ENCODE measurements at places on chromosomes 1 and 21.

DNA sequence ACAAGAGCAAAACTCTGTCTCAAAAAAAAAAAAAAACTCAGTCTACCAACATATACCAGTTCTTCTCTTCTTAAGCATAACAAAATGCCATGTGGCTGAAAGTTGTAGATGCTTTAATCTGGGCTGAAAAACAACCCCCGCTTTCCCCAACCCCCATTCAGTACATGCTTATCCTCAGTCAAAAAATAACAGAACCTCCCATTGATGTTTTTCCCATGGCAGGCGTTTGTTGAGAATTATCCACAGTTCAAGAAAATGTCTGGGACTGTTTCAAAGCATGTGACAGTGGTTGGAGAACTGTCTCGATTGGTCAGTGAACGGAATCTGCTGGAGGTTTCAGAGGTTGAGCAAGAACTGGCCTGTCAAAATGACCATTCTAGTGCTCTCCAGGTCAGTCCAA lies 14.9 kb downstream of the VPS45 start:
- DNase-seq = no peak

DNA sequence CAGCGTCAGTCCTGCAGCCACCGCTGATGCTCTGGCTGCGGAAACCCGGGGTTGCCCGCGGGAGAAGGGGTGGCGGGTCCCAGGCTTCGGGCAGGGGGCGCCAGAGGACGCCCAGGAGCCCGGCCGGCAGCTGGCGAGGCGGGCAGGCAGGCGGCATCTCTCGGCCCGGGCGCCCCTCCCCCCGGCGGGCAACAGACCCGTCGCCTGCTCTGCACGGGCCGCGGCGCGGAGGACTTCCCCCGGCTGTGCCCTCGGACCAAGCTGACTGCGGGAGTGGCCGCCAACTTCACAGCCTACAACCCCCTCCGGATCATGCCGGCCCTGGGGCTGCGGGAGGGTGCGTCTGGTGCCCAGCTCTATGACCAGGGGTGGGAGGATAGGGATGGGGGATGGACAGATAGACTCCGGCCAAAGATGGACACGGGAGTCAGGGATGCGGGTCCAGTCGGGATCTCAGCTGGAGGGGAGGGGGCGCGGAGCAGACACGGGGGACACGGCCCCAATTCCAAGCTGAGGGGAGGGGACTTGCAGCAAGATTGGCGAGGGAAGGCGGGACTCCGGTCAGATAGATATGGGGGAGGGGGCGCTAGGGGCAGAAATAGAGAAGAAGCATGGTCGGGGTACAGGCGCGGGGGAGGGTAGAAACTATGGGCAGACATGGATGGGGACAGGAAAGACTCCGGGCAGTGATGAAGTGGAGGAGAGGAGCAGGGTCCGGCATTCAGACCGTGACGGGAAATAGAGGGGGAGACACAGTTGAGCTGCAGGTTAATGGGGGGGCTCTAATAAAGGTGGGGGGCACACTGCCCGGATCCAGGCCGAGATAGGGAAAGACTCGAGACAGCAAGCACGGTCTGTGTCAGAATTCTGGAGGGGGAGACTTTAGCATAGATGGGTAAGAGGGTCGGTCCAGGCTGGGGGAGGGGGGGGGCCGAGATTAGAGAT lies 1.1 kb downstream of the ADGRB2 start:
- peak; percentile 41 for DNase-seq

DNA sequence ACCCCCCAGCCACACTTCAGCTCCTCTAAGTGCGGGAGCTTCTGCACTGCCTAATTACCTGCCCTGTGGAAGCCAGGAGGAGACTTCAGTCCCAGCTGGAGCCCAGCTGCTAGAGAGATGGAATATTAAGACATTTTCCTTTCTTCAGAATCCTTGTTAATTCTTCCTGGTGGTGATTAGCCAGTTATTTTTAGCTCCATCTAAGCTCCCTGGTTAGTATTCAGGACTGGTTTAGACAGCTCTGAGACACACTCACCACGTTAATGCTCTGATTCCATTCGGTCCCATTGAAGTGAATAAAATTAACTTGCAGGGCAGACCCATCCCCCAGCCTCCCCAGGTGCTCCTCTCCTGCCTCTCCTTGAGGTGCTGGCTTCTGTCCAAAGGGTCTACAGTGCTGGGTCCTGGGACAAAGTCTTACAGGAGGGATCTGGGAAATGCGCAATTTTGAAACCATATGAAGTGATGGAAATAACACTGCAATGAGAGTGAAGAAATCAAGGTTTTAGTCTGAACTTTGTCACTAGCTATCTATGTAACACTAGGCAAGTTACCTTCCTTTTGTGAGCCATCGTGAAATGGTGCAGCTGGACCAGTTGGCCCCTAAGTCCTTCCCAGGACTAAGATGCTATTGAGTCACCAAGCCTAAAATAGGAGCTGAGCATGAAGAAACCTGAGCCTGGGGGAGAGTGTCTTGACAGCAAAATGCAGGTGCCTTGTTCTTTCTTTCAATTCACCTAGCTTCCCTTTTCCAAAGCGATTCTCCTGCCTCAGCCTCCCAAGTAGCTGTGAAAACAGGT lies 117.4 kb upstream of the ATP1A1 start:
- no peak for DNase-seq

- DNase-seq = peak; percentile 23
Observed at GRCh38 chr1:94072840-94073522, 48.0 kb downstream of the ABCA4 start.

DNA sequence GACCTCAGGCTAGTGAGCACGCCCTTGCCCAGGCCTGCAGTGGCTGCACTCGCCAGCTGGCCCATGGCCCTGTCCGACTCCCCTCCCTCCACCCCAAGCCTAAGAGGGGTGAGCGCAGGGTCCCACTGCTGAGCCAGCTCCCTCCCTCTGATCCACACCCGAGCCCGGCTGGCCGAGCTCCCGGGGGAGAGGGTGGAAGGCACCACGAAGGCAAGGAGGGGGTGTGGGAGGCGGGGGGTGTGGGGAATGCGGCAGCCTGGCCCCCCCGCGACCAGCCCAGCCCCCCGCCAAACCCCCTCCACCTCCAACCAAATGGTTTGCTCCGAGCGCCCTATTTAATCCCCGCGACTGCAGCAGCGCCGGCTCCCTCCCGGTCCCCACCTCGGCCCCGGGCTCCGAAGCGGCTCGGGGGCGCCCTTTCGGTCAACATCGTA lies at the start of gene CADM3:
Gene CADM3, plus strand, starts transcription at position 362 of the 434 bp plus-strand sequence. CDS start 151 bp downstream, outside the sequence.
- DNase-seq = no peak

GRCh38 chr1:45522324-45523104 lies 830 bp upstream of the PRDX1 start:
- DNase-seq = peak; percentile 58

DNA sequence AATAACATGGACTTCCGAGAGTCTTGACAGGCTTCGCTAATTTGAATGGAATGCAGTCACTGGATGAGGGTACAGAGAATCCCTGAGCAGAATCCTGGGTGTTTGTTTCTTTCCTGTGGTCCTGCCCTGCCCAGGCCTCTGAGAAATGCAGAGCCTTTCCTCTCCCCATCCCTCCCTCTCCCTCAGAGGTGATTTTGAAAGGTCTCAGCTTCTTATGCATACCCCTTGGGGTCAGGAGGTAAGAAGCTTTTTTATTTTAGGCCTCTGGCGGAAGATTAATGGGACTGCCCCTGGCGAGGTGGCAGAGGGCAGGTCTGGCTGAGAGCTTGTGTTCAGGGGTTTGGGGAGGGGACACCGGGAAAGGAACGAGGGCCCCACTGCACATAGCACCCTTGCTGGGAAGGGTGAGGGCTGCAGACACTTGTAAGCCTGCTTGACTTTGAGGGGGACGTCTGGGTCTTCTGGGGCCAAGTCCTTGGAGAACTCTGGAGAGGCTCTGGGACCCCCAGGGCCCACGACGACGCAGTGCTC lies 116.5 kb upstream of the SLC45A1 start:
- peak; percentile 31 for DNase-seq

DNA sequence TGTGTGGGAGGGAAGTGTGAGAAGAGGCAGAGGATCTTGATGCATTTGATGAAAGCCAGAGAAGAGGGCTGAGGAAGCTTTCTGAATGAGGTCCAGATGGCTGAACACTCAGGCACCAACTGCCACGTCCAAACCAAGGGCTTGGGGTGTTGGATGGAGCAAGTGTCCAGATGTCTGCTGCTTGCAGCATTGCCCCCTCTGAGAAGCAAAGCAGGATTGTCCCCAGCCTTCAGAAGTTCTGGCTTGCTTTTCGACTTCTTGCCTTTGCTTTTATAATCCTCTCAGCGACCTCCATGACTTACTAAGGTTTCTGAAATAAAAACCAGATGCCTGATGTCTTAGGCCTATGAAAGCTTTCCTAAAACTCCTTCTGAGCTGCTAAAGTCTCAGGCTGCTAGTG lies 182.5 kb downstream of the HUNK start:
- DNase-seq = peak; percentile 10

DNA sequence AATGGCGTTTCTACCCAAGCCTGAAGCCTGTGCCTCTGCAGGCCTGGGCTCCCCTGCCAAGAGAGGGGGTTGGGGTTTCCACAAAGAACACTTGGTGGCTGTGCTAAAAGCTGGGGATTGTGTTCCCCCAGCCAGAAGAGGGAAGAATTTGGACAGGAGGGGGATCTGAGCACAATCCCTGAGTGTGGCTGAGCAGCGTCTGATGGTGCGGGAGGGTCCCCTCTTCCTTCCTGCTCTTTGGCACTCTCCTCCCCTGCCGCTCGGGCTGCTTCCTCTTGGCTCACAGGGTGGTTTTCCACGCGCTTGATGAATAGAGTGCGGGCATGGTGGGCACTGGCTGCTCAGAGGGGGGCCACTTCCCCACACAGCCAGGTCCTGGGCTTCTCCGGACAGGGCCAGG lies 3.7 kb downstream of the GPR37L1 start:
- no peak for DNase-seq

GRCh38 chr1:17603091-17603841 lies 63.8 kb downstream of the ARHGEF10L start:
- DNase-seq = no peak

Data from fibroblast of skin of right quadriceps (primary cell).